Colonic mucosa (tissue), 4 donors: ENCODE measurements at places on chromosomes 5 and 9. TPM values are rescaled to one million over a fixed set of nuclear protein-coding genes. Genes with fewer than 3 reads are reported as not detected.

Gene TRPM6
- 44.1 TPM for total RNA-seq

Gene PLPPR1
- total RNA-seq, result 0.69 TPM

GRCh38 chr9:16172796-16173195 lies 620.0 kb downstream of the CCDC171 start:
- no peak overlapping the region for H3K27ac ChIP-seq
- no peaks in the 10 kb centered on the region for H3K4me1 ChIP-seq
- no peaks in the 10 kb centered on the region for H3K36me3 ChIP-seq
- H3K27me3 ChIP-seq, result no peaks in the 10 kb centered on the region

GRCh38 chr9:2889023-2889422 lies 45.1 kb upstream of the PUM3 start:
- H3K27me3 ChIP-seq, result no peaks in the 10 kb centered on the region
- DNase-seq, result no peak
- H3K27ac ChIP-seq, result no peak overlapping the region
- no peak overlapping the region for H3K4me3 ChIP-seq

GRCh38 chr5:10580531-10581423 lies 16.9 kb downstream of the ANKRD33B start:
- no peak overlapping the region for H3K4me3 ChIP-seq
- H3K36me3 ChIP-seq, result no peaks in the 10 kb centered on the region
- H3K27ac ChIP-seq, result no peak overlapping the region

DNA sequence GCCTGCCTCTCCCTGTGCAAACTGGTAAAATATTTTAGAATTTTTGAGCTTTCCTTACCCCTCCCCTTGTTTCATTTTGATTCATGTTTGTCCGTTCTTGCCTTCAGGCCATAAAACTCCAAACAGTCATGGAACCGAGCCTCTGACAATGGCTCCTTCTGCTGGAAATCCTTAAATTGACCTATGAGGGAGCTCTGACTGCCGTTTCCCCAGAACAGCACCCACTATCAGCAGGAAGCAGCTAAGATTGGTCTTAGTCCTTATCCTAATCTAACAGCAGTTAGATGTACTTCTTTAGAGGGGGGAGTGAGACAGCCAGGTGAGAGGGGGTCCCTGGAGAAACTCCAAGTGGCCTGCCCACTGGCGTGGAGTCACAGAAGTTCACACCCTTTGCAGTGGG lies 106.7 kb downstream of the FAM174A start:
- H3K27ac ChIP-seq, result no peak overlapping the region
- no peak for DNase-seq
- H3K4me1 ChIP-seq, result no peaks in the 10 kb centered on the region
- no peaks in the 10 kb centered on the region for H3K27me3 ChIP-seq
- no peak overlapping the region for H3K4me3 ChIP-seq
- no peaks in the 10 kb centered on the region for H3K36me3 ChIP-seq

GRCh38 chr9:21096172-21096900 lies 18.6 kb upstream of the IFNB1 start:
- no peaks in the 10 kb centered on the region for H3K27me3 ChIP-seq
- no peak for DNase-seq
- H3K4me3 ChIP-seq, result peak overlapping the region; percentile 1
- no peaks in the 10 kb centered on the region for H3K36me3 ChIP-seq
- no peak overlapping the region for H3K27ac ChIP-seq

- no peaks in the 10 kb centered on the region for H3K27me3 ChIP-seq
- H3K27ac ChIP-seq, result no peak overlapping the region
- no peak overlapping the region for H3K4me3 ChIP-seq
These were observed 16.7 kb downstream of the MYMK start for GRCh38 chr9:133508046-133508445.
